ENCODE measurements at places on chromosomes 16 and 17.

GRCh38 chr17:59842901-59843652, 49.7 kb downstream of the TUBD1 start:
- peak overlapping the region; percentile 98 for H3K4me3 ChIP-seq
- peak overlapping the region; percentile 99 for H3K27ac ChIP-seq
- peaks cover 70% of the 10 kb centered on the region for H3K4me1 ChIP-seq
- peaks cover 77% of the 10 kb centered on the region for H3K27me3 ChIP-seq

DNA sequence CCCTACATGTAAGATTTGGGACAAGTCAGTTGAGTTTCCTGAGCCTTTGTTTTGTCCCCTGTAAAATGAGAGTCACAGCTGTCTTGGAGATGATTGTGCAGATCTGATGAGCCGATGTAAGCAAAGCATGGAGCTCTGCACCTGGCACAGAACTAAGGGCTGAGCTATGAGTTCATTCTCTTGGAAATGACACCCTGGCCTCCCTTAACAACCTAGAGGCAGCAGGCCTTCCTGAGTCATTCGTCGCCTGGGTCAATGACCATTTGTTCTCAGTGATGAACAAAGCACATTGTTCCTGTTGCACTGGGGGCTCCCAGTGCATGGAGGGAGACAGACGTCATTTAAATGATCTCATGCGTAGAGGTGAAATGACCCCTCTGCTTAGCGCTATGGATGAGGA, 62.8 kb upstream of the GCSH start:
- peaks cover 16% of the 10 kb centered on the region for H3K27me3 ChIP-seq
- H3K27ac ChIP-seq, result no peak overlapping the region
- H3K36me3 ChIP-seq, result peaks cover 3% of the 10 kb centered on the region
- H3K4me1 ChIP-seq, result no peaks in the 10 kb centered on the region

- no peaks in the 10 kb centered on the region for H3K27me3 ChIP-seq
- no peak overlapping the region for H3K4me3 ChIP-seq
- H3K36me3 ChIP-seq, result no peaks in the 10 kb centered on the region
- no peak for DNase-seq
- H3K27ac ChIP-seq, result no peak overlapping the region
These were observed 217.8 kb upstream of the SOX9 start for GRCh38 chr17:71902894-71903506.

DNA sequence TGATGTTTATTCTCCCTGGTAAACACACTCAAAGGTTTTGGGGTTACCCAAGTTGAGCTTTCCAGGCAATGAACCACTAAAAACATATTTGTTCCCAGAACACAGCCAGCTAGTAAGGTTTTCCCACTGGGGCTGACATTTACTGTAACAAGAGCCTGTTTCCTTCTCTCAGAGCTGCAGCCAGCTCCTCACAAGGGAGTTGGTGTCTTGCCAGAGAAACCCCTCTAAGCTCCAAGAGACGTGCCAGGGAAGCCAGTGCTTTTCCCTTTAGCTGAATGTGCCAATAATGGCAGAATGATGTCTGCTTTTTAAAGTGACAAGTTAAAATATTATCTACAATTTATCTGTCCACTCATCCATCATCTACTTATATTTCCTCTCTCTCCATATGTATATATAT, 170.8 kb upstream of the RBFOX1 start:
- H3K27ac ChIP-seq, result no peak overlapping the region
- no peak overlapping the region for H3K4me3 ChIP-seq
- no peak for DNase-seq
- no peaks in the 10 kb centered on the region for H3K4me1 ChIP-seq
- H3K27me3 ChIP-seq, result peaks cover 2% of the 10 kb centered on the region

DNA sequence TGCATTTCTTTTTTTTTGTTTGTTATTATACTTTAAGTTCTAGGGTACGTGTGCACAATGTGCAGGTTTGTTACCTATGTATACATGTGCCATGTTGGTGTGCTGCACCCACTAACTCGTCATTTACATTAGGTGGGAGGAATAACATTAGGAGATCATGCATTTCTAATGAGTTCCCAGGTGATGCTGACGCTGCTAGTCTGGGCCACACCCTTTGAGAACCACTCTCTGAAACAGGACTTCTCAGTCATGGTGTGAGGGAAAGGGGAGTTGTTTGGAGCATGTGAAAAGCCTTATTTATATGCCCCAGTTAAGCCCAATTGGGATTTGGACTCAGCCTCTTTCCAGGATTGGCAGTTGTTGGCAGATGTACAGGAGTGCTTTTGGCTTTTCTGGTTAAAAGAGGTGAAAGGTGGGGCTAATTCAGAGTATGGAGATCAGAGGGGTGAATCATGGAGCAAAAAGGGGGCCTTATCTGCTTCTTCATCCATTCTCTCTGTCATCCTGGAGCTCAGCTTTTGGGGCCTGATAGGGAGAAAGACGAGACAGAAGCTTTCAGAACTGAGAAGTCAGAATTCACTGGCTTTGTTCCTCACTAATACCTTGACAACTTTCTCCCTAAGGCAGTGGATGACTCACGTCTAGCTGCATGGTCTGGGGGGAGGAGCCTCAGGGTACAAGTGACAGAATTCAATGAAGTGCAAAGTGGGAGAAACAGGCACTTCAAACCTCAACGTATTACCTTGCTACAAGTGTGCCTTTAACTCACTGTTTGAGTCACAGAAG, 180.0 kb upstream of the CACNG3 start:
- no peak overlapping the region for H3K27ac ChIP-seq
- H3K4me3 ChIP-seq, result no peak overlapping the region
- H3K27me3 ChIP-seq, result peaks cover 3% of the 10 kb centered on the region
- no peak for DNase-seq
- H3K4me1 ChIP-seq, result no peaks in the 10 kb centered on the region
- H3K36me3 ChIP-seq, result no peaks in the 10 kb centered on the region

DNA sequence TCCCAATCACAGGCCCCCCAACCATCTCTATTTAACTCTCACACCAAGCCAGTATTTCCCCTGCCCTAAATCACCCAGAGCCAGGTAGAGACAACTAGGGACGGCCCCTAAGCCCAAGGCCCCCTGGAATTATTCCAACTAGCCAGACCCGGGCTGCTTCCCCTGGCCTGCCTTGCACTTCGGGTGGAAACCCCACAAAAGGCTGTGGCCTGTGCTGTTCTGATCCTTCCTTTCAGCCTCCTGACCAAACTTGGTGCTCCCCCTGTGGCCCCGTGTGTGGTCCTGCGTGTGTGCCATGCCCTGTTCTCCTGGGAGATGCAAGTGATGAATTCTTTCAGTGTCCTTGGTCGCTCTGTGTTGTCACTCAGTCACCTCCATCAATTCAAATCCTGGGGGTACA, 14.9 kb downstream of the CCL17 start:
- no peak overlapping the region for H3K4me3 ChIP-seq
- peaks cover 35% of the 10 kb centered on the region for H3K4me1 ChIP-seq
- DNase-seq, result no peak

DNA sequence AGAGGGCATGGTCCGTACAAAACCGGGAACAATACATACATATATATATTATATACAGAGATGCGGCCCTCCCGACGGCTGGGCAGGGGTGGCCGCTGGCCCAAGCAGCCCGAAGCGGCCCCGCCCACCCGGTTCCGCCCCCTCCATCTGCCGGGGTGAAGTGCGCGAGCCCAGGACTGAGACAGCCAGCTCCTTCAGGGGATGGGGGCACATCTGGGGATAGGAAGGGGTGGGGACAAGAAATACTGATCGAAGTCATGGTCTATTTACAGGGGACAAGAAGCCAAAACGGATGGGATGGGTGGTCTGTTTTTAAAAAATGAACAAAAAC, 3.8 kb upstream of the SAMD14 start:
- peak overlapping the region; percentile 17 for H3K4me3 ChIP-seq
- peaks cover 15% of the 10 kb centered on the region for H3K27me3 ChIP-seq
- DNase-seq, result no peak
- H3K27ac ChIP-seq, result peak overlapping the region; percentile 73

Measured in HFFc6 (cell line).